ENCODE measurements at places on chromosomes 3 and 15.

GRCh38 chr15:51982770-51983103 lies 11.2 kb upstream of the LEO1 start:
- DNase-seq, result no peak

GRCh38 chr15:52243697-52244555 lies 51.7 kb downstream of the MYO5C start:
- DNase-seq, result no peak

DNA sequence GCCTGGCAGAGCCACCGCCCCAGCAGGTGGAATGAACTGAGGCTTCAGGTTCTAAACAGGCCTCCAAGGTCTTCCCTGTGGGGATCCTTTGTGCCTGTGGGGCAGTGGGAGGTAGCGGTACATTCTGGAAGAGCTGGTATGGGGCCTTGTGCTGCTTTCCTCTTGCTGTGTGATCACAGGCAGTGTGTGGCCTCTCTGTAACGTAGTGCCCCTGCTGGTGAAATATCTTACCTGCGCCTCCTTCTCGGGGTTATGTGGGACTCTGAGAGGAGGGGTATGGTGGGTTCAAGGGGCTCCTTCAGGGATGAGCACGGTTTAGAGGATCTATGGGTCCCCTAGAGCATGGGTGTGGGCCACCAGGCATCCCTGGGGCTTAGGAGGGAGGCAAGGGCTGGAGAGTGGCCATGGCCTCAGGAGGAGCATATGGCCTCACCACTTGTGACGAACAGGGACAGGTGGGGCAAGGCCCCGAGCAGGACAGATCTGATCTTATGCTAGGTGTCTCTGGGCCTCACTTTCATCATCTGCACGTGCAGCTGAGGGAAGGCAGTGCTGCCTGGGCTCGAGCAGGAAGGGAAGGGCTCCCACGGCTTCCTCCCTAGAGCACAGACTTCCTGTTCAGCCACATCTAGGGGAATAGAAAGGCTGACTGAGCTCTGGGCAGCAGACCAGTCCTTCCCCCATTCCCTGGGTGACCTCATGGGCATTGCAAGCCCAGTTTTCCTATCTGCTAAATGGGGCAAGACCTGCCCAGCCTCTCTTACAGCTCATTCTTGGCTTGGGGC lies 1.9 kb upstream of the ALS2CL start:
- DNase-seq, result no peak

DNA sequence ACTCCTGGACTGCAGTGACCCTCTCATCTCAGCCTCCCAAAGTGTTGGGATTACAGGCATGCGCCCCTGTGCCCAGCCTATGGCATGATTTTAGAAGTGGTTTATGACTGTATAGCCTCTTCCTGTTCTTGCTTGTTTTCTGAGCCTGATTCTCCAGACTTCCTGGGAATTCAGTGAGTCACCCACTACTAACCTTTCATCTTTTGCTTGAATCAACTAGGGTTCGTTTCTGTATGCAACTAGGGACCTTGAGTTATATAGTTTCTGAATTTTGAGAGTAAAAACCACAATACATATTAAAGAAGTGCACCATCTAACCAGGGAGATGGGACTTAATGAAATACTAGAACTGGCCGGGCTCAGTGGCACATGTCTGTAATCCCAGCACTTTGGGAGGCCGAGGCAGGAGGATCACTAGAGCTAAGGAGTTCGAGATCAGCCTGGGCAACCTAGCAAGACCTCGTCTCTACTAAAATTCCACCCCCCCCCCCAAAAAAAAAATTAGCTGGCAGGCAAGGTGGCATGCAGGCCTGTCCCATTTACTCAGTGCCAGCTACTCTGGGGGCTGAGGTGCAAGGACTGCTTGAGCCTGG lies 76.0 kb downstream of the ZNF609 start:
- no peak for DNase-seq

- DNase-seq, result no peak
Observed at GRCh38 chr15:63834500-63835210, 907 bp upstream of the HERC1 start.

DNA sequence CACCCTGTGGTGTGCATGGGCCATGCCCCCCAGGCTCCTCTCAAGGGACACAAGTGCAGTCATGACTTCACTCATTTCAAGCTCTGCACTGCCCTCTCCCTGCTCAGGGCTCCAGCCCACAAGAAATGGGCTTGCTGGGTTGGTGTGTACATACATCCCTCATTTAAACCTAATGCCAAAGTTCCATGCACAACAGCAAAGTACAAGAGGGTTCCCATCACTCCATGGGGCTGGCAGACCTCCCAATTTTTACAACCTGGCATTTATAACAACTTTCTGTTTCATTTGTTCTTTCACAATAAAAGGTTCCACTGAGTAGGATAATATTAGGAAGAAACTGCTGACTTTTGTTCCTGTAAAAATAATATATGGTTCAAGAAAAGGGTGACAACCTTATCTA lies 54.3 kb downstream of the HERC2 start:
- no peak for DNase-seq

GRCh38 chr3:114714957-114715460 lies 421.2 kb downstream of the TIGIT start:
- DNase-seq, result no peak

DNA sequence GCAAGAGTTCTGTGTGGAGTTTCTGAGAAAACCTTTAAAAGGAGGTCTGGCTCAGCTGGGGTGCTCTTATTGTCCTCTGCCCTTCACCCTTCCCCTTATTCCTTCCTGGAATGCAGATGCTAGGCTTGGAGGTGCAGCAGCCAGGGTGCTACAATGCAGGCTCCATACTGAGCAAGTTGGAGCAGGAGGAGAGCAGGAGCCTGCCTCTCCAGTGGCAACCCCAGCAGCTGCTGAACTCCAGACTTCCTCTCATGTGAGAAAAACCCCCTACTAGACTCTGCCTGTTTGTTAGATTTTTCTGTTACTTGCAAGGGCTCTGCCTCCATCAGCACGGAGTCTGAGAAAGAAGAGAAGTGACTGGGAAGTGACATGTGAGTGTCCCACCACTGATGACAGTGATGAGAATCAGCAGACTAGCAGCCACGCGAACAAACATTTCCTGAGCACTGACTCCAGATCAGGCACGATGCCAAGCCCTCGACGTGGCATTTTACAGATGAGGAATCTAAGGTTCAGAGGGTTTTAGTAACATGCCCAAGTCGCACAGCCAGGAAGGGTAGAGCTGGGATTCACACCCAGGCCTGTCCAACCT lies 16.1 kb upstream of the RARRES1 start:
- DNase-seq, result no peak

DNA sequence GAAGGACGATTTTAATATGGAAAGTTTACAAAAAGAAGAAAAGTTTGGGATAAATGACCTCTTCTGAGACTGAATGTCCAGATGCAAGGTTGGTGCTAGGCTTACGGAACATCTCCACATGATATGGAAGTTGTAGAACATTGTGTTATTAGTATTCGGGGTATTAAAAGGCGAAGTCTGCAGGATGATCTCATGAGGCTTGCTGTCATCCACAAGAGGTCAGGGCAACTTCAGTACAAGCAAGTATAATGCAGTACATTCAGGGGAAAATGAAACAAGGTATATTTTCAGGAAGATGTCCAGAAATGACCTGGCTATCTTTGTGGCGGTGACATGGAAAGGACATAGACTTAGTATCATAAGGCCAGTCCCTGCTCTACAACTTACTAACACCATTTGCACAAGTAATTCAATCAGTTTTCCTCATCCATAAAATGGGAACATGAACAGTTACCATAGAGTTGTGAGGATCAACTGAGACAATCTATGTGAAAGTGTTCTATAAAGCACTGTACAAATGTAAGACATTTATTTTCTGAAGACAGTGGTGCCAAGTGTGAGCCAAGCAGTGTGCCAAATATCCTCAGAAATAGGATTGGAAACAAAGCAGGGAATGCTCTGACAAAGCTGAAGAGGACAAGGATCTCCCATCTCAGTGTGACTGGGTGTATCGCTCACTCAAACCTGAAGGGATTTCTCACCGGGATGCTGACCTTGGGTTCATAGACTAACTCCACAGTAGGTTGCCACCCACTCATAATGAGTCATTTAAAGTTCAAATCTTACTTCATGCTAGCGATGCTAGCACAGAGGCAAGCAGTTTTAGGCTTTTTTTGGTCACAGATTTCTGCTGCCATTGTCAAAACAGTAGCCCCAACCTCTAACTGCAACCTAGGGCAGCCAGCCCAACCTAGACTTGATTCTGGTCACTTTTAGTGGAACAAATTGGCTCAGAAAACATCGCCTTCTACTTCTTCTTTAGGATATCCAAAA lies 118.3 kb downstream of the TIGIT start:
- no peak for DNase-seq

GRCh38 chr15:33021806-33022389 lies 172.6 kb downstream of the FMN1 start:
- DNase-seq, result no peak

- DNase-seq, result no peak
Observed at GRCh38 chr15:50166216-50166615, 15.8 kb upstream of the SLC27A2 start.

DNA sequence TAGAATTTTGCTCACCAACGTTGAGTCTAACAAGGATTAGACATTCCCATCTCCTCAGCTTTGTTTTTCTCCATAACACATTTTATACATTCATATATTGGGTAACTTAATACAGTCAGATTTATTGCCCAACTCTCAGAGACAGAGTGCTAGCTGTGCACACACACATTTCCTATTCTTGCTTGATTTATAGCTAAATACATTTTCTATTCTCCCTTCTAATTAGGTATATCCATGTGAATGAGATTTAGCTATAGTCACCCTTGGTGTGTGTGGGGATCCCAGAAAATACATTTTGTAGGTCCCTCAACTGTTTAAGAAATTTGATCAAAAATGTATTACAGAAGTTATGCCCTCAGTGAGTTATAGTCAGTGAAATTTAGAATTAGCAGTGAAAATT lies 715.4 kb downstream of the NSUN3 start:
- DNase-seq, result no peak

DNA sequence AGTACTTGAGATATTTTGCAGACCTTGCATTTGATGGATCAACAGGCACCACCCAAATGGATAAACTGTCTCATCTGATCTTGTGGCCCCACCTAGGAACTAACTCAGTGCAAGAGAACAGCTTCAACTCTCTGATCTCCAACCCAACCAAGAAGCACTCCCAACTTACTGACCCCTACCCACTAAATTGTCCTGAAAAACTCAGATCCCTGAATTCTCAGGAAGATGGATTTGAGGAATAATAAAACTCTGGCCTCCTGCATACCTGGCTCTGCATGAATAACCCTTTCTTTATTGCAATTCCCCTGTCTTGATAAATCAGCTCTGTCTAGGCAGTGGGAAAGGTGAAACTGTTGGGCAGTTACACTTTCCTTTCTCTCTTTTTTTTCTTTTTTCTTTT lies 247.9 kb downstream of the ZPLD1 start:
- no peak for DNase-seq

GRCh38 chr3:132625613-132626012 lies 28.5 kb downstream of the ACKR4 start:
- no peak for DNase-seq

- DNase-seq, result no peak
Observed at GRCh38 chr15:92505611-92506010, 111.9 kb downstream of the ST8SIA2 start.

All from esophagus squamous epithelium (tissue), 5 donors.